ENCODE measurements at places on chromosomes 7 and 10.

DNA sequence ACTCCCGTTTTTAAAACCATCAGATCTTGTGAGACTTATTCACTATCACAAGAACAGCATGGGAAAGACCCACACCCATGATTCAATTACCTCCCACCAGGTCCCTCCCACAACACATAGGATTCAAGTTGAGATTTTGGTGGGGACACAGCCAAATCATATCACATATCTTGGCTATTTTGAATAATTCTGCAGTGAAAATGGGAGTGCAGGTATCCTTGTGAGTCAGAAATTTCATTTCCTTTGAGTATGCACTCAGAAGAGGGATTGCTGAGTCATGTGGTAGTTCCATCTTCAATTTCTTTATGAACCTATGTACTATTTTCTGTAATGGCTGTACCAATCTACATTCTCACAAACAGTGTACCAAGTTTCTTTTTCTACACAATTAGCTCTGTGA is 125.8 kb downstream of the ANKRD7 start:
- no peak for DNase-seq

DNA sequence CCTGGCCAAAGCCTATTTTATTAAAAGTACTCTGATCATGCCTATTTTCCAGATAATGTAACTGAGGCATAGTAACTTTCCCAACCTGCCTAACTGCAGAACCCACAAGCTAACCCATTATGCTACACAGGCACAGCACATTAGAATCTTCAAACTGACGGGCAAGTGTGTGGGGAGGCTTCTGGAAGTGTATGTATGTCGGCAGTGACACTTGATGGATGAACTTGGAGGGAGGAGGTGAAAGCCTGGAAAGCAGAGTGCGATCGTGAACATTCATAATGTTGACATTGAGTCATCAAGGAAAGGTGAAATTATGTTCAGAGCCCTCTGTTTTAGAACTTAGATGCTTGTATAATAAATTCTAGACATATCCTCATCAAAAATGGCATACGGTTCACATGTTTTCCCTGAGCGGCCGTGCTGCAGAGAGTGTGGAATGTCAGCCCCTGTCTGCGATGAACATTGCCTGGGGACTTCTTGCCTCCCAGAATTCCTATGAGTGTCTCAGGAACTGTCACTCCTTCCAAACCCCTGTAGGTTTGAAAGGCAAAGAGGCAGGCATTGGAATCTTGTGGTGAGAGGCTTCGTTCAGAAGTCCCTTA is 102.4 kb downstream of the SLIT1 start:
- DNase-seq = no peak

GRCh38 chr10:34956756-34957155 is 133.4 kb downstream of the CUL2 start:
- DNase-seq = no peak

DNA sequence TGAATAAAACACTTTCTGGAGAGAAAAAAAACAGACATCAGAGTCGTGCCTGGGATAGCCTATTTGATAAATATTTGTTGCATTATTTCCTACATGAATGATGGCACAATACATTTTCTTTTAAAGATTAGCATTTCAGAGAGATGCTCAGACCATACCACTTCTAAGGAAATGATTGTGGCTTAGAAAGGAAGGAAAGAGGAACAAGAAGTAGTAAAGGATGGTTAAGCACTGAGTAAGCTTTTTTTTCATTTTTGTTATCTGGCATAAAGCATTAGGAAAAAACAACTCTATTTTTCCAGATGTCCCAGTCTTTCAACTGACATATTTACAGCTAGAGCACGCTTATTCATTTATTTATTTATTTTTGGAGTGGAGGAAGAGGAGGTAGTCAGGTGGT is 258.8 kb upstream of the TEX47 start:
- DNase-seq = no peak

DNA sequence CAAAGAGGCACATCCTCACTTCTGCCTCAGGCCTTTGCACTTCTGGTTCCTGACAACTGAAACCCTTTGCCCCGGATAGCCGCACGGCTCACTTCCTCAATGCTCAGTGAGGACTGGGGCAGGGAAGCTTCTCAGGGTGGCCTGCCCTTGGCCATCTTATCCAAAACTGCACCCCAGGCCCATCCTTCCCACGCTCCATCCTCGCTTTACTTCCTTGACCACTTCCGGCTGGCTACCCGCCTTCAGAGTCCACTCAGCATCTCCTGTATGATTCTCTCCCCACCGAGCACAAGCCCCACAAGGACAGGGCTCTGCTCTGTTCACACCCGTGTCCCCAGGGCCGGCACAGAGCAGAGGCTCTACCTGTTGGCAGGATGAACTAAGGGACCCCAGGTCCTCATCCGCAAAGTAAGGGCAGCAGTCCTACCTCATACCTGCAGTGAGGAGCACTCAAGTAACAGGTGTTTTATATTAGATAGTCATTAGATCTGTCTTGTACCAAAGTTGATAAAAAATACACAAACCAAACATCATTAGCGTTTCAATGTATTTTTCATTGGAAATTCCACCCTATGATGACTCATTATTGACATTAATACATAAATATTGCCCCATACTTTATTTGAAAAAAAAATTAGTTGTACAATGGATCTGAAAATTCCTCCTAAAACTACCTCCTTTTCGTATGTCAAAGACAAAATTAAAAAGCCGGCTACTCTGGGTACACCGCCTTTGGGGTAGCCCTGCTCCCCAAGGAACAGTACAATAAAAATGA is 35.0 kb downstream of the GNA12 start:
- no peak for DNase-seq

DNA sequence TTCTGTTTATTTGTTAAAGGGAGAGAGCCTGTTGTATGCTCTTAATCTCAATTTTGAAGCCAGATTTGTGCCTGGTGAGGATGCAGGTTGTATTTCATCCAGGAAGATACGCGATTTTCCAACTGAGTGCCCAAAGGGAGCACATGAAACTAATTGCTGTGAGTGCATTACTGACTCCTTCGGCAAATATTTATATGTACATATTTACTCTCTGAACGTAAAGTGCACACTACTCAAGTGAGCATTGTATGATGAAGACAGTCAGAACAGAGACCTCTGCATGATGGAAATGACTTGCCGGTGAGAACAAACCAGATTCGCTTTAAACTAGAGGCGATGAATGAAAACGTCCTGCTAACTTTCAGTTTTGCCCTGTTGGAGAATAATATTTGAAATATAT is 130.1 kb downstream of the MALRD1 start:
- no peak for DNase-seq

DNA sequence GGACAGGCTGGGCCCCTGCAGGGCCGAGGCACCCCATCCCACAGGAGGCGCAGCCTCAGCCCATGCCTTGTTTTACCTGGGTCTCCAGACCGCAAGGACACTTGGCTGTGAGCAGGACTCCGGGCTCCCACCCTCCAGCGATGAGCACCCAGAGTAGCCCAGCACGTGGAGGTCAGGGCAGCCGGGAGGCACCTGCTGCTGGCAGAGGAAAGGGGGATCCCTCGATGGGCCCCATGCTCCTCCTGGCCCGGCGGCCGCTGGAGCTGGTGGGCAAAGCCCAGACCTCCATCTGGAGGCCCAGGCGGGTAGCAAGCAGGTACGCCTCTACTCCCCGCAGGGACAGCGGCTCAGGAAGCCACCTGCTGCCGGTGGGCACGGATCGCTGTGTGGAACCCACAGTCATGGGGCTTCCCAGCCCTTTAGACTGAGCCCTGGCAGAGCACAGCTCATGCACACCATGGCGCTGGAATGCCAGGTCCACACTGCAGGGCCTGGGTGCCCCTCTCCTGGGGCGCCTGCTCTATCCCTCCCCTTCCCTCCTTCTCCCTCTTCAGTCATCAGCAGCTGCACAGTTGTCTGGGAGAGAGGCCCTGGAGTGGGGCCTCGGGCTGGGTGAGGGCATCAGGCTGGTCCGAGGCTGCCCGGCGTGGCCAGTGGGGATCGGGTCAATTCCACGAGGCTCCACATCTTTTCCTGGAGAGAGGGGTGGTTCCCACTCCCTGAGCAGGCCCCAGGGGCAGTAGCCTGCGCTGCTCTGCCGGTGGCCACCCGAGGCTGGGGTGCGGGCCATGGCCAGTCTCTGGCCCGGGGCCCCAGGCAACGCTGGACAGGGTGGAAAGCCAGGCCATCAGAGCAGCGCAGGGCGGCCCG is 65.7 kb downstream of the PWWP2B start:
- no peak for DNase-seq

DNA sequence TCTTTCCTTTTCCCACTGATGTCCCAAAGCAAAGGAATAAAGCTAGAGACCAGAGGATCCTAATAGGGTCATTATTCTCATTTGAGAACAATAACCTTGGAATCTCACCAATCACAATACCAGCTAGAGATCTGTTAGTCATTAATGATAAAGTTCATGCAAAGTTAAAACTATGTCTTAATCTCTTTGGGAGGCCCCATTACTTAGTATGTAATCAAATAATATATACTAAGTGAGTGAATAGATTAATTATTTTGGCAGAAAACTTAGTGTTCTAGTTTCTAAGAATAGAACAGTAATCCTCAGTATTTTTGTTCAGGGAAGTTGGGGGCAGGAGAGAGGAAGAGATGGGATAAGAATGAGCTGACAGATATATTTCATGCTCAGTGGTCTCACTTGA is 227.2 kb downstream of the MTERF1 start:
- DNase-seq = no peak

DNA sequence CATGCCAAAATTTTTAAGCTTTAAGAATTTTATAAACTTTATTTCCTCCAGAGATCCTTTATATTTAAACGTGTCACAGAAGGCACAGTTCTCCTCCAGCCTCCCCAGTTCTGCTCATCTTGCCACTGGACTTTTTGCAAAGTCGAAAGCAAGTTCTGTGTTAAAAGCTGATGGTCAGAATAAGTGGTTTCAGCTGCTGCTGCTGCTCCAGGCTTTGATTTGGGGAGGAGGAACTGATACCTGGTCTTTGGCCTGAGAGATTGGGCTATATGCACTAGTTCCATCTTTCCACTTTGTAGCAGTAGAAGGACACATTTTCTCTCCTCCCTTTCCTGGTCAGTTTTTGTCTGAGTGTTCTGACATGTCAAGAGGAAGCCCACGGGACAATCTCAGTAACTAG is 435.9 kb upstream of the PHF14 start:
- no peak for DNase-seq
